ENCODE measurements at places on chromosomes 2 and 18.

GRCh38 chr2:107556038-107556627 is 270.6 kb upstream of the RGPD4 start:
- DNase-seq: peak; percentile 12

GRCh38 chr18:76994086-76994654 is 138.4 kb downstream of the MBP start:
- no peak for DNase-seq

- no peak for DNase-seq
These were observed 226.6 kb downstream of the NAPG start for GRCh38 chr18:10752382-10752781.

- no peak for DNase-seq
These were observed at the start of gene HMSD for GRCh38 chr18:63949068-63949737. Gene HMSD, plus strand, starts transcription at chr18:63949301. Its CDS starts 4,155 bp downstream, at chr18:63953456.

- DNase-seq: no peak
These were observed 98.3 kb downstream of the RAPGEF4 start for GRCh38 chr2:172833898-172834297.

- no peak for DNase-seq
These were observed 145.4 kb upstream of the TWIST2 start for GRCh38 chr2:238702276-238703052.

GRCh38 chr2:109032229-109032820 is 43.3 kb upstream of the EDAR start:
- DNase-seq: no peak

DNA sequence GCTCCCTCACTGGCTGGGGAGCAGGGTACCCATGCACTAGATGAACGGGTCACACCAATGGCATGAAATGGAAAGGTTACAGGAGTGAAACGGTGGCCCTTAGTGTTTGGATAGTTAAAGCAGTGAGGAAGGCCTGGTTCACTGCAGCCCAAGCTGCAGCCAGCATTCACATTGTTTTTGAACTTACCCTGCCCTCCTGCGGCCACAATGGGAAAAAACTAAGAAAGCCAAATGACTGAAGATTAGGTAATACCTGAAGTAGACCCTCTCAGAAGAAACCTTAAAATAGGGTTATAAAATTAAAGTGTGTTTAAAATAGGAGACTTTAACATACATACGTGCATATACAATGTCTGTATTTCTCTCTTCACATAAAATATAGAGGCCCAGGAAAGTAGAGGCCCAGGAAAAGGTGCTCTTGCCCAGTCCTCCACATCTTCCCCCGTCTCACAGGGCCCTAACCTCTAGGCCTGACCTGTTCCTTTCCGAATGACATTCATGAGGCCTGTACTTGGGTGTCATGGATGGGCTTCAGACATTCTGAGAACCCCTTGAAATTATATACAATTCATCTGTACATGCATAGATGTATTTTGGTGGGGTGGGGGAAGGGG is 33.3 kb downstream of the DOK1 start:
- peak; percentile 48 for DNase-seq

DNA sequence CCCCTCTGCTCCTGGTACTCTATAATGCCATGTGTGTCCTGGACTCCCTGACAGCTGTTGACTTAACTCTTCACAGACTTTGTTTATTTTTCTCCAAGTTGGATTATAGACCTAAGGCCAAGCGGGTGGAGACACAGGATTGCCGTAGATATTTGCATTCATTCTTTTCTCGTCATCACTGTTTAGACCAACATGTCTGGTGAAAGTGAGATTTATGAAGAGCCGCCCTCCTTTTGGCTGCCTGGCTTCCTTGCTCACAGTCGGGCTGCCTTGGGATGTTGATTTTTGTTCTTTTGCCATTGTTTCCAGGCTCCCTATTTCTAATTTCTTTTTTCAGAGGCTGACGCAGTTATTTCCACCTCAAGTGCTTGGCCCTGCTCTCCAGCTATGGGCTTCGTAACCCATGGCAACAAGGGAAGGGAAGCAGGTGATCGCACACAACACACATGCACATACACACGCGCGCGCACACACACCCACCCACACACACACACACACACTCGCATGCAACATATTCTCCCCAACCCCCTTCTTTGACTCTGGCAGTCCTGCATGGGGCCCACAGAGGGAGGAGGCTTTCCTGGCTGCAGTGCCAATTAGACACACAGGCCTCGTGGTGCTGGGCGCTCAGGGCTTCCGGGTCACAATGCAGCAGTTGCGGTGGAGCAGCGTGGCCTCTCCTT is 296.5 kb downstream of the MTX2 start:
- no peak for DNase-seq

- no peak for DNase-seq
These were observed 648.1 kb downstream of the LRP1B start for GRCh38 chr2:141482697-141483096.

GRCh38 chr2:51013079-51013932 is 18.6 kb downstream of the NRXN1 start:
- peak; percentile 1 for DNase-seq

GRCh38 chr2:174628528-174629169 is 31.0 kb upstream of the WIPF1 start:
- no peak for DNase-seq

GRCh38 chr2:150621526-150622213 is 134.2 kb upstream of the RND3 start:
- peak; percentile 55 for DNase-seq

DNA sequence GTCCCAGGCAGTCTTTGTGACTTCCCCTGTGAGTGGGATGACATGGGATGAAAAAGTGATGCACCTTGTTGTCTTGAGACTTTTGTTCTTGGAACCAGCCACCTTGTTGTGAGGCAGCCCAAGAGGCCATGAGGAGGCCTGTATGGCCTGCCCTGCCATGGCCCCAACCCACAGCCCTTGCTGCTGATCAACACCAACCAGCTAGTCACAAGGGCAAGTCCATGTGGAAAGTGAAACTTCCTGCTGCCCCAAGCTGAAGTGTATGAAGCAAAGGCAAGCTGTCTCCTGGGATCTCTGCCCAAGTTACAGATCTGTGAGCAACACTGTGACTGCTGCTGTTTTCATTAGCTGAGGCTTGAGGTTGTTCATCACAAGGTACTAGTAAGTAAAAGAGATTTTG is 21.6 kb downstream of the TMEM18 start:
- DNase-seq: no peak

- DNase-seq: no peak
These were observed 80.4 kb upstream of the RND3 start for GRCh38 chr2:150567771-150568301.

- DNase-seq: no peak
These were observed 1.3 kb downstream of the MGAT4A start for GRCh38 chr2:98729652-98730051.

DNA sequence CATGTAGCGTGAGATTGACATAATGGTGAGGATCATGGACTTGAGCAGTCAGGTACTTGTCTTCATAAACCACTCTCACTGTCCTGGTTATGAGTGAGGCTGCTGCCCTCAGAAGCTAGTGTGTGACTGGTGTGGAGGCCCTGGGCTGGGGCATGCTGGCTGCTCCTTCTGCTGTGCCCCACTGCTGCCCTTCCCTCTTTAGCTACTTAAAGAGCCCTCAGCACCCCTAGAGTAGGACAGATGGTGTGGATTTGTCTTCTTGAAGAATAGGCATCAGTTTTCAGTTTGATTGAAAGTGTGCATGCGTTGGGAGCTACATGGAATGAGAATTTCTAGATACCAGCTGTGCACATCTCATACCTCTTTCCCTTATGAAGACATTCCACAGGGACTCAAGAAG is 15.4 kb downstream of the CPLX4 start:
- DNase-seq: no peak

- DNase-seq: peak; percentile 73
These were observed 87.0 kb downstream of the SPP2 start for GRCh38 chr2:234137400-234138014.

DNA sequence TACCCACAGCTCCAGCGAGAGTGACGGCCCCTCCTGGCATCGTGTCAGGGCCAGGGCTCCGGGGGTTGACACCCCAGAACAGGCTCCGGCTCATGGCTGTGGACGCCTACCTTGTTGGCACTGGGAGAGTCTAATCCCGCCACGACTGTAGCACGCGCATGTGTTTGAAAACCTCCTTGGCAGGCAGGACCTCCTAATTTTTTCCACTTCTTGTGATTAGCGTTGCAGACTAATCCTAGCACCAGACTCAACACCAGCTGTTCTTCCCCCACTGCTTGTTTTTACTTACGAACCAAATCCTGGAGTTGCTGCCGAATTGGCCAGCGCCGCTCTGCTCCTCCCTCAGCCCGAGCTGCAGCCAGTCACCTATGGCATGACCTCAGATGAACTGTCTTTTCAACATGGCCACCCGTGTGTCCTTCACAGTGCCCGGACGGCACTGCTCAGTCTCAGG is 110.7 kb downstream of the KLHL29 start:
- no peak for DNase-seq

DNA sequence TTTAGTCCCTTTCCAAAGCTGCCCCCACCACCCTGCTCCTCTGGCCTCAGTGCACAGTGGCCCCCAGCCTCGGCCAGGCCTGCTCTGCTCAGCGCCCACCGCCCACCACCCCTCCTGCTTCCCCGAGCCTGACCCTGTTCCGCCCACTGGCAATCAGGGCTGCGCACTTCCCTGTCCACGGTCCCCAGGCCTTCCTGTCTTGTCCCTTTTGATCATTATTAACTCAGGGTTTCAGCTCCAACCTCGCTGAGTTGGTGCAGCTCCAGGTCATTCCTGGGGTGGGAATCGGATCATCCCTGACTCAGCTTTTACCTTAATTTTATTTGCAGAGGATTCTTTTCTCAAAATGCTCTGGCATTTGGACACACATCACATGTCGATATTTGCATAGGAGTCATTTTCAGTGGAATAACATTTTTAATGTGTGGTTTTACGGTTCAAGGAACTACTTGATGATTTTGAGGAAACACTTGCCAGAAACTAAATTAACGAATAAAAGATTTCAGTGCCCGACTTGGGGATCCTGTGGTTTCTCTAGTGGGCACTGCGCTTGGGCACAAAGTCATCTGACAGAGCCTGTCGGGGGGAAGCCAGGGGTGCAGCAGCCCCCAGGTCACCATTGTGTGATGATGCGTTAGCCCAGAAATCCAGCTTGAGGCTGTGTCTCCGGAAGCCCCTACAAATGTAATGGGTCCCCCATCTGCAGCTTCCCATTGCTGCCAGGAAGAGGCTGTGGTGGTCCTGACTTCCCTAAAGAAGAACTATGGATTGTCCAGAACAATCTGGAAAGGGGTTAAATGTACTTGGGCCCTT is 1.0 kb upstream of the ESPNL start:
- DNase-seq: peak; percentile 90

DNA sequence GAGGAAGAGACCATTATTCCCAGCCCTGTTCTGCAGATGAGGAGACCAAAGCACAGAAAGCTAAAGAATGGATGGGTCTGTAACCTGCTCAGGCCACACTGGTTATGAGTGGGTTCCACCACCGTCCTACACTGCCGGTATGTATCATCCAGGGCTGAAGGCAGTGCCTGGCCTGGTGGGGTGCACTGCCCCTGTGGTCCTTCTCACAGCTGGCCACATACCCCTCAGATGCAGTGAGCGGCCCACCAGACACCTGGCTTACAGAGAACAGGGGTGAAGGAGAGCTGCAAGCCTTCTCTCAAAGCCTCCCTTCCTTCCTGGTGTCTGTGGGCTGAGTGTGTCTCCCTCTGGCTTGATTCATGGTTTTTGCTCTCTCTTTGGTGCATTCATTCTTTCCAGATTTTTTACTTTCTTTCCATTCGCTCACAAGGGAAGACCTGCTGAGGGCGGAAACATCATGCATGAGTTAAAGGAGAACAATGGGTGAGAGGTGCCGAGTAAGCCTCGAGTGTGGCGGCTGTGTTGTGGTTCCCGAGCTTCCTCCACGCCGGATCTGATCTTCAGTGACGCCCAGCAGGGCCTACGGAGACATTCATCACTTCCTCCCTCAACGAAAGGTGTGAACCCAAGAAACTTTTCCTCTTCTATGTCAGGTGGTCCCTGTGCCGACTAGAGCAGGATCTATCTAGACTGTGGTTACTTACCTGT is 62.1 kb upstream of the REL start:
- no peak for DNase-seq

DNA sequence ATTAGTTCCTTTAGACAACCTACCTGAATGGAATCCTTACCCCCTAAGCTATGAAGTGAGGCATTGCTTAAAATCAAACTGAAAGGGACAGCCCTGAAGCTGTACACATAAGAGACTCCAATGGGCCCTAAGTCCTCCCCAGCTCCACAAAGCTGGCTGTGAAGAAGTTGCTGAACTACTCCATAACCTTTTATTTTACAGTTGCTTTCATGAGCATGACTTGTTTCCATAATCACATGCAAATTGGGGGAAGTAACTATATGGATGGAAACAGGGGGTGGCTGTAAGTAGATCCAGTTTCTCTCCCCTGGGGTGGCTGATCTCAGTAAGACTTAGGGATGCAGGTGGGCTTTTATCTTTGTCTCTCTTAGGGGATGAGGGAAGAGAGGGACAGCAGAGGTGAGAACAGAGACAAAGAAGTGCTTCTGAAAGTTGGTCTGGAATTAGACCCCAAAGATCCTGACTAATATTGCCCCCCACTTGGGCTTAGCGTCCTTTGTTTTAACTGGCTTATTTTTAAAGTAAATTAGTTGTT is 5.5 kb downstream of the FZD5 start:
- DNase-seq: no peak

- DNase-seq: no peak
These were observed 69.6 kb downstream of the ZNF516 start for GRCh38 chr18:76425146-76426131.

Measured in Caki2 (cell line).